ENCODE measurements at places on chromosomes 12 and 14.

DNA sequence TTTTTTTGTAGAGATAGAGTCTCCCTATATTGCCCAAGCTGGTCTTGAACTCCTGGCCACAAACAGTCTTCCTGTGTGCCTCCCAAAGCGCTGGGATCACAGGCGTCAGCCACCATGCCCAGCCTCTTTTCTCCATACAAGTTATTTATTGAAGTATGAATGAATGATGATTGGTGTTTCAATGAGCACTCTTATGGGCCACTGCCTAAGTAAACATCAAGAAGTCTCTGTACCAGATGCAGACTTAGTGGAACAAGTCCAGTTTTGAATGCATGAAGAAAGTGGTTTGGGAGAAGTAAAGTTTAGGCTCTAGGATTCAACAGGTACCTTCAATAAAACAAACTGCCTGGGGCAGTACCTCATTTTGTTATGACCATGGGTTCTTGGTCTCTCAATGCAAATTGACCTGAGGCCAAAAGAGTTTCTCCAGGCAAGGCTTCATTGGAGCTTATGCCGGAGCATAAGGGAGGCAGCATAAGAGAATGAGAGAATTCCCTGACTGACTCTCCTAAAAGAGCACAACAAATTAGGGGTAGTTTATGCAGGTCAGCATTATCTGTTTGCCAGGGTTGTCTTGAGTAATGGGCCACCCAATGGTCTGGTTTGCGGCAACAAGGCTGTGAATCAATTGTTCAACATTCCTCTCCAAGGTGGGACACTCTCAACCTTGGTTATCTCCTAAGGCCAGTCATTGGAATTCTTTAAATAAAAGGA is 1.1 kb upstream of the GMFB start:
- no peak for DNase-seq

- DNase-seq: no peak
These were observed 17.7 kb downstream of the SPPL3 start for GRCh38 chr12:120886199-120887018.

GRCh38 chr14:56092763-56093162 is 25.4 kb upstream of the PELI2 start:
- DNase-seq: no peak

- no peak for DNase-seq
These were observed 42.2 kb upstream of the APPL2 start for GRCh38 chr12:105278043-105278697.

- DNase-seq: no peak
These were observed 48.2 kb downstream of the MBIP start for GRCh38 chr14:36271939-36272907.
